ENCODE measurements at places on chromosomes 4 and X.

DNA sequence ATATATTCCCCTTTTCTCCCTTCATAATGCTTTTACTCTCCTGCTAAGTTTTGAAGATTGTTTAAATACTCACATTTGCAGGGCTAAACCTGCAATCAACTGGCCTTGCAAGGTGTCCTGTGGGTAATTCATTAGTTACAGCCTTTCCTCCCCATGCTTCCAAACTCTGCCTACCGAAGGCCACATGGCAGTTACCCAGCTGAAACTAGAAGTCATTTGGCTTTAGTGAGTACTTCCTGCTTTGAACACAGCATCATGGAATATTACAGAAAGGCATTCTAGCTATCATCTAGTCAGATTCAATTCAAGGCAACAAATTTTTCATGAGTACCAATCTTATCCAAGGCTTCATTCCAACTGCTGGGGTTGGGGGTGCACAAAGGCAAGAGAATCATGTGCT, 55.6 kb downstream of the SRPX start:
- no peak for DNase-seq

DNA sequence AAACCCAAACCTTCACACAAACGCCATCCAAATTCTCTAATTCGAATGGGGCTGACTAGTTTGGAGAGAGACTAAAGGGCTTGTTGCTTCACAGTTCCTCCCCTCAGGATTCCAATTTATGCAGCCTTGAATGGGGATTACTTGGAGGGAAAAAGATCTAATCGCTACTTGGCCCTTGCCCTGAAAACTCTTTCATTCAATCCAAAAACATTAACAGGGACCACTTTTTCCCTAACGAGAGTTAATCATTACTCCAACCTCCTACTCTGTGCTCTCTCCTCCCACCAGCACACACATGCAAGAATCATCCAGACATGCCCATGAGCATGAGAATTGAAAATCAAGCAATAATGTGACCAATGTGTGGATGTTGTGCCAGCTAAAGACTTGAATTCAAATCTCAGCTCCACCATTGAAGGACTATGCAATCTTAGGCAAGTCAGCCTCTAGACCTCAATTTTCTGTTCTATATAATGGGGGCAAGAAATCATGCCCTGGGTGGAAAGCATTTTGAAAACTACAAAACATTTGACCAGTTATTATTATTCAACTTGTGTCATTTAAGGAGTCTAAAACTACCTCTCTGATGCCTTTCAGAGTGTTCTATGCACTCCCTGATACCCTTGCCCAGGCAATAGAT, 34.3 kb upstream of the GPC3 start:
- DNase-seq, result no peak

GRCh38 chrX:134457708-134458107, 2.3 kb upstream of the HPRT1 start:
- no peak for DNase-seq

DNA sequence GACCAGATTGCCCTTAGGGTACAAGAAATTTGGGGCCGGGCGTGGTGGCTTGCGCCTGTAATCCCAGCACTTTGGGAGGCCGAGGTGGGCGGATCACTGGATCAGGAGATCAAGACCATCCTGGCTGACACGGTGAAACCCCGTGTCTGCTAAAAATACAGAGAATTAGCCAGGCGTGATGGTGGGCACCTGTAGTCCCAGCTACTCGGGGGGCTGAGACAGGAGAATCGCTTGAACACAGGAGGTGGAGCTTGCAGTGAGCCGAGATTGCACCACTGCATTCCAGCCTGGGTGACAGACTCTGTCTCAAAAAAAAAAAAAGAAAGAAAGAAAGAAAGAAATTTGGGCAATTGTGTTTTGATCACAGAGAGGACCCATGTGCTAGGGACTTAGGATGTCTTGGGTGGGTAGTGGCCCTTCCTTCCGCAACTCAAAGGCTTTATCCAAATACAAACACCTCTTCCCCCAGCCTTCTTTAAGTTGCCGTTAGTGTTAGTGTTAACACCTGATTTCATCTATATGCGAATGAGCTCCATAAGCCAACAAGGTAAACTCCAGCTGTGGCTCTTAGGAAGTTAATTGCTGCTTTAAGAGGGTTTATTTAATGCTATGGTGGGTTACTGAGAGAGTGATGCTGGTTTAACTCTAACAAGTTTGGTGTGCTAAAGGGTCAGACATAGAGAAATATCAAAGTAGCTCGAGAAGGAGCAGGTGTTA, 8.6 kb upstream of the CCDC110 start:
- DNase-seq, result no peak

DNA sequence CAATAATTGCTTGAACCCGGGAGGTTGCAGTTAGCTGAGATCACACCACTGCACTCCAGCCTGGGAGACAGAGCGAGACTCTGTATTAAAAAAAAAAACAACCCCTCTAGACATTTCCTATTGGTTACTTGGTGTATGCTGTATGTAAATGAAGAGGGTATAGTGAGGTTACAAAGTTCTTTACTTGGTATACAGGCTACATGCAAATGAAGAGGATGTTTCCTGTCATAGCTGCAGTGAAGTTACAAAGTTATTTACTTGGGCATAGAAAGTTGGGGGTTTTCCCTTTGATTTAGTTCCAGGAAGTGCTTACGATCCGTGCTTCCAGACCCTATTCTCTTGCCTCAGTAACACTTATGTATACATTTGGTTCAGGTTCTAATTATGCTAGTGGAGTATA, 38.4 kb upstream of the CLNK start:
- no peak for DNase-seq

DNA sequence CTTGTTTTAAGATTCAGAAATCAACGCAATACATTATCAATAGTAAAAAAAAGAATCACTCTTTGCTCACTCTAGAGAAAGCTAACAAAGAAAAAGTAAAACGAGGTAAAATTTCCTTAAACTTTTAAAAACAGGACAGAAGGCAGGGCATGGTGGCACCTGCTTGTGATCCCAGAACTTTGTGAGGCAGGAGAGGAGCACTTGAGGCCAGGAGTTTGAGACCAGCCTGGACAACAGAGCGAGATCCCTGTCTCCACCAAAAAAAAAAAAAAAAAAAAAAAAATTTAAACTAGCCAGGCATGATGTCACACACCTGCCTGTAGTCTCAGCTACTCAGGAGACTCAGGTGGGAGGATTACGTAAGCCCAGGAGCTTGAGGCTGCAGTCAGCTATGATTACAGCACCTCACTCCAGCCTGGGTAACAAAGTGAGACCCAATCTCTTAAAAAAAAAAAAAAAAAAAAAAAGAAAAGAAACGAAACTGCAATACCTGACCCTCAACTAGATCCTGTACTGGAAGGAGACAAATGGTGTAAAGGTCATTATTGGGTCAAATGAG, 3.5 kb downstream of the CCNI start:
- no peak for DNase-seq

GRCh38 chr4:159010563-159011260, 92.2 kb upstream of the RAPGEF2 start:
- DNase-seq, result no peak
